ENCODE measurements at places on chromosomes 3 and 15. TPM values are rescaled to one million over a fixed set of nuclear protein-coding genes. Genes with fewer than 3 reads are reported as not detected.

The GRK7 gene
- total RNA-seq = not detected

DNA sequence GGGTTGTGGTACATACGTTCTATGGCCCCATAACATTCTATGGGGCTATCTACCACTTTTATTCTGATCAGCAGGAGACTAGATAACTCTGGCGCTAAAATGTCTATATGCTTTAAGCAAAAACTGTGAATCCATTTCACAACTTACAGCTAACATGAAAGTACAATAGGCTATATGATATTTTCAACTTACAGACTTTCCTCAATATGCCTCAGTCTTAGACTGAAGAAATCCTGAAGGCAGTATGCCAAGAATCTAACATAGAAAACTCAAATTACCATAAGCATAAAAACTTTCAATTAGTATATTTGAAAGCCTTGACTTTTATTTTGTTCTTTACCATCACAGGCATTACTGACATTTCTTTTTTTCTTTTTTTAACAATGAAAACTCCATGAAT is 81.4 kb downstream of the CBLB start:
- H3K4me1 ChIP-seq = peaks cover 13% of the 10 kb centered on the region
- DNase-seq = no peak
- no peak overlapping the region for H3K27ac ChIP-seq
- H3K27me3 ChIP-seq = no peaks in the 10 kb centered on the region
- no peak overlapping the region for H3K4me3 ChIP-seq
- H3K36me3 ChIP-seq = no peaks in the 10 kb centered on the region

The CPLX3 gene
- 0.09 TPM for total RNA-seq

GRCh38 chr3:16392065-16392464 is 121.4 kb downstream of the RFTN1 start:
- DNase-seq = no peak
- H3K36me3 ChIP-seq = no peaks in the 10 kb centered on the region
- H3K27ac ChIP-seq = no peak overlapping the region
- H3K4me3 ChIP-seq = no peak overlapping the region
- H3K27me3 ChIP-seq = no peaks in the 10 kb centered on the region

The NPTN gene
- total RNA-seq = 102 TPM

The SCN11A gene
- 0.27 TPM for total RNA-seq

DNA sequence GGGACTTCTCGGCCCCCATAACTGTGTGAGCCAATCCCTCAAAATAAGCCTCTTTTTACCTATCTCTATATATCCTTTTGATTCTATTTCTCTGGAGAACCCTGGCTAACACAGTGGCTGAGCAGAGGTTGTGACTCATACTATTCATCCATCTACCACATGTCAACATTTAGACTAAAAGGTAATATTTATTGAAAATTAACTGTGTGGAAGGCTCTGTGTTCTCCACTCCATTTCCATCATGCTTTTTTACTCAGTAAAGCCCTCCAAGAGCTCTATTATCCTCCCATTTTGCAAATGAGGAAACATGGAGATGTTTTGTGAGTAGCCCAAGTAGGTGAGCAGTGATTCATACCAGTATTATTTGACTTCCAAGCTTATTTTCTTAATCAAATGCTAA is 217.9 kb upstream of the DCBLD2 start:
- H3K27ac ChIP-seq = no peak overlapping the region
- H3K27me3 ChIP-seq = no peaks in the 10 kb centered on the region
- H3K4me3 ChIP-seq = no peak overlapping the region
- DNase-seq = no peak
- no peaks in the 10 kb centered on the region for H3K4me1 ChIP-seq

GRCh38 chr15:67242708-67243111 is 11.8 kb downstream of the AAGAB start:
- peaks cover 25% of the 10 kb centered on the region for H3K36me3 ChIP-seq
- no peaks in the 10 kb centered on the region for H3K27me3 ChIP-seq
- no peak overlapping the region for H3K27ac ChIP-seq
- DNase-seq = no peak
- no peak overlapping the region for H3K4me3 ChIP-seq
- peaks cover 34% of the 10 kb centered on the region for H3K4me1 ChIP-seq

DNA sequence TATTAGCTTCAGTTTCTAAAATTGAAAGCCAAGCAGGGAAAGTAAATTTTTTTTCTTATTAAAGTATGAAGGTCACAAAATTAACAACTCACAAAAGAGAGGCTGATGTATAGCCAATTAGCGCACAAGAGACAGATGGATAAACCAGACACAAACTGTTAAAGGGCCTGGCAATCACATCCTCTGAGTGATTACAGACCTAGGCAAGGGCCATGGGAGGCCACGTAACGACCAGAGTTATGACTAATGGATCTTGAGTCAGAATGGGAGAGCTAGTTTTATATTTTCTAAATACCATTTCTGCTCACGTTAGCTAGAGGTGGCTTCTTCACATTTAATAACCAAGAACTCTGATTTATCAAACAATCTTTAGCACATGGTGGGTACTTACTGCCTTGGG is 17.8 kb upstream of the SCAMP5 start:
- H3K4me1 ChIP-seq = no peaks in the 10 kb centered on the region
- H3K36me3 ChIP-seq = no peaks in the 10 kb centered on the region
- no peaks in the 10 kb centered on the region for H3K27me3 ChIP-seq
- H3K4me3 ChIP-seq = no peak overlapping the region

GRCh38 chr15:80669663-80670273 is 25.3 kb upstream of the ABHD17C start:
- DNase-seq = no peak
- no peak overlapping the region for H3K27ac ChIP-seq
- H3K36me3 ChIP-seq = no peaks in the 10 kb centered on the region
- peaks cover 6% of the 10 kb centered on the region for H3K27me3 ChIP-seq

The VILL gene
- total RNA-seq = 4.7 TPM

The EXOSC7 gene
- total RNA-seq = 85.7 TPM

GRCh38 chr15:93063262-93063671 is 25.7 kb downstream of the RGMA start:
- peaks cover 11% of the 10 kb centered on the region for H3K36me3 ChIP-seq
- H3K27me3 ChIP-seq = no peaks in the 10 kb centered on the region
- DNase-seq = no peak
- peak overlapping the region; percentile 38 for H3K4me3 ChIP-seq
- H3K4me1 ChIP-seq = peaks cover 83% of the 10 kb centered on the region
- peak overlapping the region; percentile 100 for H3K27ac ChIP-seq

GRCh38 chr3:193868590-193868989 is 267.4 kb upstream of the HES1 start:
- H3K27me3 ChIP-seq = peaks cover 47% of the 10 kb centered on the region
- H3K27ac ChIP-seq = no peak overlapping the region
- H3K4me3 ChIP-seq = no peak overlapping the region
- no peaks in the 10 kb centered on the region for H3K36me3 ChIP-seq
- peaks cover 34% of the 10 kb centered on the region for H3K4me1 ChIP-seq

GRCh38 chr3:72663429-72663828 is 184.8 kb downstream of the SHQ1 start:
- peak overlapping the region; percentile 26 for H3K27ac ChIP-seq
- H3K36me3 ChIP-seq = no peaks in the 10 kb centered on the region
- H3K27me3 ChIP-seq = no peaks in the 10 kb centered on the region
- no peak overlapping the region for H3K4me3 ChIP-seq
- no peak for DNase-seq

GRCh38 chr15:99436542-99437314 is 129.1 kb upstream of the MEF2A start:
- H3K4me3 ChIP-seq = no peak overlapping the region
- DNase-seq = no peak
- H3K27me3 ChIP-seq = no peaks in the 10 kb centered on the region
- no peaks in the 10 kb centered on the region for H3K36me3 ChIP-seq
- H3K27ac ChIP-seq = no peak overlapping the region
- H3K4me1 ChIP-seq = peaks cover 23% of the 10 kb centered on the region

DNA sequence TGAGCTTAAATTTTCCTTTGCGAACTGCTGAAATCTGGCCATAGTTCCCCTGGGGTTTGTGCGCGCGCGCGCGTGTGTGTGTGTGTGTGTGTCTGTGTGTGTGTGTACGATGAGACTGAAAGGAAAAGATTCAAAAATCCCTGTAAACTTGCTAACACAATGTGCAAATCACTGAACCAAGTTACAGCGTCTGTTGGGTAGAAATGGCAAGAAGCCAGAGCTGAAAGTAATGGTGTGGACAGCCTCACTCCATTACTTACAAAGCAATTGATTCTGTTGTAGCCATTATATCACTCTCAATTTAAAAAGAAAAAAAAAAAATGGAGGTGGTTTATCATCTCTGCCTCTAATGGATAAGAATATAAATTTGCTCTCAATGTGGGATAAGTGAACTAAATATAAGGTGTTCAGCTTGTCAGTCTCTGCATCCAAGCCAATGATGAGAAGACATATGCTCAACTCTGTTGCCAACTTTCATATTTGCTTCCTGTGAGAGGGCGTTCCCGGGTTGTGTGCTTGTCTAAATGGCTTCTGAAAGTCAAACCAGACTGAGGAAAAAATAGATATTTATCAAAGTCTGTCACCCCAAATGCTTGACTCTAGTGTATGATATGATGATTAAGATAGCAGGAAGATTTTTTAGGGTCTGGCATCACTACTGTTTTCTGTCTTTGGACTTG is 422.2 kb downstream of the ZNF385D start:
- DNase-seq = no peak
- H3K4me3 ChIP-seq = no peak overlapping the region
- no peak overlapping the region for H3K27ac ChIP-seq
- peaks cover 15% of the 10 kb centered on the region for H3K4me1 ChIP-seq
- H3K36me3 ChIP-seq = no peaks in the 10 kb centered on the region
- no peaks in the 10 kb centered on the region for H3K27me3 ChIP-seq

The GXYLT2 gene
- total RNA-seq = 5.3 TPM

The TMEM108 gene
- total RNA-seq = 10.2 TPM

- no peak overlapping the region for H3K27ac ChIP-seq
- H3K4me1 ChIP-seq = no peaks in the 10 kb centered on the region
- H3K27me3 ChIP-seq = no peaks in the 10 kb centered on the region
- no peak for DNase-seq
- H3K36me3 ChIP-seq = peaks cover under 1% of the 10 kb centered on the region
Observed at GRCh38 chr15:76460347-76460746, 123.8 kb downstream of the ISL2 start.

DNA sequence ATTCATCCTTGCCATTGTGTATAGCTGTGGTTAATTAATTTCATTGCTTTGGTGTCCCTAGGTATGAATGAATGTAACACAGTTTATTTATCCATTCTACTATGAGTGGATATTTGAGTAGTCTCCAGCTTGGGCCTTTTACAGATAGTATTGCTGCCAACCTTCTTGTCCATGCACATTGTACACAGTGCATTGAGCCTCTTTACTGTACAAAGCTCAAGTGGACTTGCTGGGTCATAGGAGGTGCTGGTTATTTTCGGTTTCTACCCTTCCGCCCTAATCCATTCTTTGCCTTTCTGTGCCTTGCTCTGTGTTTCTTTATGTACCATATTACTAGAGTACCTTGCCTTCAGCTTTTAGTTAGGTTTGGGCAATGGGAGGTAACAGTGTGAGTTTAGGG is 60.7 kb downstream of the DUT start:
- H3K27me3 ChIP-seq = no peaks in the 10 kb centered on the region
- no peak overlapping the region for H3K4me3 ChIP-seq
- H3K4me1 ChIP-seq = 0 out of 2 replicates have a peak, but pooled peaks cover 3% of the 10 kb centered on the region
- H3K27ac ChIP-seq = no peak overlapping the region

The TBC1D5 gene
- 32.9 TPM for total RNA-seq

The LXN gene
- 4.4 TPM for total RNA-seq

The EEF1AKMT4 gene
- total RNA-seq = 11.4 TPM

DNA sequence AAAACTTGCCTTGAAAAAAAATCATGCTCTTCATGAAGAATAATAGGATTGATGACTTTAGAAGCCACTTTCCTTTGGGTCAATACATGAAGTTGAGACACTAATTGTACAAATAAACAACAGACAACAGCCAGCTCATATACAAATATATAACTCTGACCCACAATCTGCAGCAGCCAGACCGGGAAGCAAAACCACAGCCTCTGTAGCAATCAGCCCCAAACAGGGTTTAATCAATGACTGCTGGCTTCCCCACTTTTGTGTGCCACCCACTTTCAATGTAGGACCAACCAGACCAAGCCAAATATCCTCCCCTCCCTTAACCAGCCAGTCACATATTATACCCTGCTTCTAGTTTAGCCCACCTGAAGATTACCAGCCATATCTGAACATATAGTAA is 39.0 kb downstream of the IFT57 start:
- no peaks in the 10 kb centered on the region for H3K36me3 ChIP-seq
- H3K4me1 ChIP-seq = peaks cover 6% of the 10 kb centered on the region
- no peaks in the 10 kb centered on the region for H3K27me3 ChIP-seq
- H3K4me3 ChIP-seq = no peak overlapping the region

The UTS2B gene
- 0.55 TPM for total RNA-seq

The LRRFIP2 gene
- 23.7 TPM for total RNA-seq

DNA sequence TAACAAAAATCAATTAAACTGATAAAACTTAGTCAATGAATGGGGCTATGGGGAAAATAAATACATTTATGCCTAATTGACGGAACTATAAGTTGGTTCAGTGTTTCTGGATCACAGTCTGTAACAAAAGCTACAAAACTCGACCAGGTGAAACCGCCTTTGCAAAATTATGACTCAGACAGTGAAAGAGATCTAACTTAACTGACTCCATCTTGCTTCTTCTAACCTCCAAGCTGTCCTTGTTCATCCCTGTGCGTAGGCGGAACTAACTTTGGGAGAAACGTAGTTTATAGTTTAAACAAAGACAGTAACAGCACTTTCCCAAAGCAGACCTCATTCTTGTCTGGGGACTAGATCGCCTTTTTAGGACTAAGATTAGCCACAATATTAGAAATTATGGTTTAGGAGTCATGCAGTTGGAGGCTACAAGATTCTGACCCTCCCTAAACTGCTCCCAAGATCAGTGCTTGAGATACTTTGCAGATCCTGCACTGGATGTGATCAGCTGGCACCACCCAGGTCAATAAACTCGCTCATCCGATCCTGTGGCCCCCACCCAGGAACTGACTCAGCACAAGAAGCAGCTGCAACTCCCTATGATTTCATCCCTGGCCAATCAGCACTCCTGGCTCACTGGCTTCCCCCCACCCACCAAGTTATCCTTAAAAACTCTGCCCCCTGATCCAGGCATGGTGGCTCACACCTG is 7.2 kb upstream of the MFGE8 start:
- no peak for DNase-seq
- no peaks in the 10 kb centered on the region for H3K27me3 ChIP-seq
- no peak overlapping the region for H3K27ac ChIP-seq
